Hair follicular keratinocyte (primary cell): ENCODE measurements at places on chromosomes 1 and 21. TPM values are rescaled to one million over a fixed set of nuclear protein-coding genes. Genes with fewer than 3 reads are reported as not detected.

The FCRL6 gene
- total RNA-seq, result not detected in 2 replicates

The UMODL1 gene
- total RNA-seq, result not detected in 2 replicates

The LAMC1 gene
- 114 and 123 TPM in 2 replicates for total RNA-seq

The MSH4 gene
- 0.15 TPM in 1 of 2 replicates, not detected in the other for total RNA-seq

The OR2T11 gene
- total RNA-seq, result not detected in 2 replicates

The EPHX1 gene
- 4.6 and 5.2 TPM in 2 replicates for total RNA-seq

The FAM72D gene
- total RNA-seq, result 3.1 and 5.3 TPM in 2 replicates

The ATAD3C gene
- total RNA-seq, result not detected in 2 replicates

The PRAMEF20 gene
- total RNA-seq, result not detected in 2 replicates

The ALX3 gene
- not detected in 2 replicates for total RNA-seq

The MPL gene
- 0.08 and 0.34 TPM in 2 replicates for total RNA-seq

The SNIP1 gene
- total RNA-seq, result 6.9 and 7.8 TPM in 2 replicates

The RBBP5 gene
- total RNA-seq, result 7.7 and 10.7 TPM in 2 replicates

The NENF gene
- total RNA-seq, result 116 and 128 TPM in 2 replicates

The DEDD gene
- 21.9 and 23.2 TPM in 2 replicates for total RNA-seq

The USH2A gene
- total RNA-seq, result not detected in 2 replicates

The FAM163A gene
- not detected in 2 replicates for total RNA-seq

The SH3BGR gene
- total RNA-seq, result 0.46 and 0.70 TPM in 2 replicates

The TTLL10 gene
- total RNA-seq, result not detected in 2 replicates

The FCRL3 gene
- total RNA-seq, result not detected in 2 replicates

The TRABD2B gene
- 0.08 TPM in 1 of 2 replicates, not detected in the other for total RNA-seq

The C1orf185 gene
- total RNA-seq, result not detected in 2 replicates

The ANKRD34A gene
- 0.49 and 0.70 TPM in 2 replicates for total RNA-seq

The RUNX3 gene
- 0.15 TPM in 1 of 2 replicates, not detected in the other for total RNA-seq

The FHAD1 gene
- 0.11 TPM in 1 of 2 replicates, not detected in the other for total RNA-seq

The SHISAL2A gene
- total RNA-seq, result not detected in 2 replicates

The TCHHL1 gene
- 0.08 TPM in 1 of 2 replicates, not detected in the other for total RNA-seq

The KDM1A gene
- total RNA-seq, result 69.3 and 92.3 TPM in 2 replicates

The TEX38 gene
- not detected in 2 replicates for total RNA-seq

The PCSK9 gene
- total RNA-seq, result 265 and 294 TPM in 2 replicates

The SYT2 gene
- under 0.01 TPM in 1 of 2 replicates, not detected in the other for total RNA-seq

The SYDE2 gene
- total RNA-seq, result 2.2 and 3.6 TPM in 2 replicates

The PTPN22 gene
- total RNA-seq, result 0.23 and 0.39 TPM in 2 replicates
